Glutamatergic neuron (in vitro differentiated cells): ENCODE measurements at places on chromosomes 12 and 14.

- DNase-seq: no peak
Observed at GRCh38 chr14:55059333-55059732, 7.9 kb downstream of the MAPK1IP1L start.

GRCh38 chr12:38386205-38386985 lies 69.8 kb downstream of the ALG10B start:
- no peak for DNase-seq

- no peak for DNase-seq
Observed at GRCh38 chr12:12563290-12563928, 746 bp upstream of the DUSP16 start.

GRCh38 chr12:63826006-63826585 lies 18.4 kb upstream of the SRGAP1 start:
- DNase-seq: no peak

GRCh38 chr12:29238822-29239291 lies 89.8 kb downstream of the FAR2 start:
- no peak for DNase-seq
